ENCODE measurements at places on chromosomes 1 and 21. TPM values are rescaled to one million over a fixed set of nuclear protein-coding genes. Genes with fewer than 3 reads are reported as not detected.

The PTPRC gene
- 644 TPM for total RNA-seq

The SPRR2G gene
- not detected for total RNA-seq

The KPRP gene
- not detected for total RNA-seq

The TNNI3K gene
- total RNA-seq, result 0.98 TPM

The KIF21B gene
- total RNA-seq, result 55.9 TPM

The TRIM17 gene
- total RNA-seq, result 0.91 TPM

The AKR7A3 gene
- total RNA-seq, result 0.93 TPM

The AGMAT gene
- 16.6 TPM for total RNA-seq

Data from activated naive CD4-positive, alpha-beta T cell treated with anti-CD3 and anti-CD28 coated beads, Interleukin-2, amount 50 U/mL, for 72 hours (primary cell).